ENCODE measurements at places on chromosomes 7 and 10.

DNA sequence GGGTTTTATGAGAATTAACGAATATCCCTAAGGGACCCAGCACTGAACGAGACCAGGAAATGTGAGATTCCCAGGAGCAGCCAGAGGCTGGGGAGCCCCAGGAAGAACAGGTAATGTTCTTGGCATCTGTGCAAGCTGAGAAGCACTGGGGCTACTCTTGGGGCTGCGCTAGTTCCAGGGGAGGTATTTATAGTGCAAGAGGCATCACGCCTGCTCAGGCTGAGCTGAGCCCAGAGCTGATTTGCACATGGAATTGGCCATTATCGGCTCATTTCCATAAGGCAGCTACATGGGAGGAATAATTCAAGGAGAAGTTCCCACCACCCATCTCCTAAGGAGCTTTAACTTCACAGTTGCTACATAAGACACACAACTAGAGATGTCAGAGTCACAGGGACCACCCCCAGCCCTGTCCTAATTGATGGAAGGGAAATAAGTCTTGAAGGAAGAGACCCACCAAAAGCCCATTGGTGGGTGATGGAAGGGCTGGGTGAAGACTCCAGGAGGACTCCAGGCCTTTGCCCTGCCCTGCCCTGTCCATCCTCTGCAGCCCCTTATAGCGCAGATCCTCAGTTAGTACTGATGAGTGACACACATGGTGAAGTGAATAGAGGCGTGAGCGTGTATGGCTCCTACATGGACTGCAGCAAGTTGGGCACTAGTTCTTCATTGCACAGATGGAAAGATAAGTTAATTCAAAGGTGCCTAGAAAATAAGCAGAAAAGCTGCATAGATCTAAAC, 178.9 kb downstream of the GRID1 start:
- no peak for DNase-seq

- DNase-seq: no peak
Measured at GRCh38 chr7:75040512-75040911, 33.1 kb downstream of the RCC1L start.

- DNase-seq: no peak
Measured at GRCh38 chr7:70953796-70954195, 178.1 kb upstream of the GALNT17 start.

GRCh38 chr7:129247087-129247486, 22.3 kb downstream of the AHCYL2 start:
- DNase-seq: no peak

DNA sequence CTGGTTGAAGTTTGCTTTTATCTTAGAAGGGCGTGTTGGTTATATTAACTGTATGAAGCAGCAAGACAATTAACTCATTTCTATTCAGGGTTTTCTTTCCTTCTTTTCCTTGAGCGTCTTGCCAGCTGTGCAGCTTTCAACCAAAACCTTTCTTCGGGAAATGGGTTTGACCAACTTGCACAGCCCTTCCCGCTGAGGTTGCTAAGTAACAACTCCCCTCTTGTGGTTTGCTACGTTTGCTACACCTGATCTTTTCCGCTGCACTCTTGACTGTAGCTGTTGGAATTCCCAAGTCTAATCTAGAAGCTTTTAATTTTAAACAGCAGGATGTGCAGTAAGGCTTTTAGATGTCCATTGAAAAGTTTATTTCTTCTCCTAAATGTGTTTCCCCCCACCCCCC, 116.9 kb downstream of the CDCA7L start:
- no peak for DNase-seq

GRCh38 chr7:136405931-136406777, 429.0 kb upstream of the MTPN start:
- DNase-seq: peak; percentile 12

DNA sequence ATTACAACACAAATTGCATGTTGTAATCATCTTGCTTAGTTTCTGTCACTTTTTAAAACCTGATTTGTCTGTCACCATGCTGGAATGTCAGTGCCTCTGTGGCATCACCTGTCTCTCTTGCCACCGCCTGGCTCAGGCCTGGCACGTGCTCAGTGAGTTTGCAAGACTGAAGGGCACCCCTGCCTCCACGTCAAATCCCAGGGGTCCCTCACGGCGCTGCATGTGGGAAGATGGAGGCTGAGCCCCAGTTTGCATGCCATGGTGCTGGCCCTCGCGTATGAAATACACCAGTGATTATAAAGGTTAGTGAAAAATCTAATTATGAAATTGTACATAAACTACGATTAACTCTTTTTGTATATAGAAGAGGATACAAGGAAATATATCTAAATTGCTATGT, 51.9 kb upstream of the VIPR2 start:
- DNase-seq: no peak

- no peak for DNase-seq
Measured at GRCh38 chr10:103874730-103875129, 19.4 kb upstream of the SH3PXD2A start.

- DNase-seq: no peak
Measured at GRCh38 chr10:35359056-35359455, 22.7 kb downstream of the CCNY start.

DNA sequence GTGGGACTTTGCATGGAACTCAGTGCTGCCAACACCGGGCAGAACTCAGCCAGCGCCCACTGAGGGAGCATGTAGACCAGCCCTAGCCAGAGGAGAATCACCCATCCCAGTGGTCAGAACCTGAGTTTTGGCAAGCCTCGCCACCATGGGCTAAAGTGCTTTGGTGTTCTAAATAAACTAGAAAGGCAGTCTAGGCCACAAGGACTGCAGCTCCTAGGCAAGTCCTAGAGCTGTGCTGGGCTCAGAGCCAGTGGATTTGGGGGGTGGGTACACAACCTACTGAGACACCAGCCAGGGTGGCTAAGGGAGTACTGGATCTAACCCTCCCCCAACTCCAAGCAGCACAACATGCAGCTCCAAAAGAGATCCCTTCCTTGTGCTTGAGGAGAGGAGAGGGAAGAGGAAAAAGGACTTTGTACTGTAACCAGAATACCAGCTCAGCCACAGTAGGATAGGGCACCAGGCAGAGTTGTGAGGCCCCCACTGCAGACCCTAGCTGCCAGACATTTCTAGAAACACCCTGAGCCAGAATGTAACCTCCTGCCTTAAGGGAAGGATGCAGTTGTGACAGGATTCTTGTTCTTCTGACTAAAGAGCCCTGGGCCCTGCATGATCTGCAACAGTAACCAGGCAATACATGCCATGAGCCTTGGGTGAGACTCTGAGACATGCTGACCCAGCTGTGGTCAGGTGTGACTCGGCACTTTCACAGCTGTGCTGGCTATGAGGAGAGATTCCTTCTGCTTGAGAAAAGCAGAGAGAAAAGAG, 24.4 kb downstream of the GSDME start:
- no peak for DNase-seq

DNA sequence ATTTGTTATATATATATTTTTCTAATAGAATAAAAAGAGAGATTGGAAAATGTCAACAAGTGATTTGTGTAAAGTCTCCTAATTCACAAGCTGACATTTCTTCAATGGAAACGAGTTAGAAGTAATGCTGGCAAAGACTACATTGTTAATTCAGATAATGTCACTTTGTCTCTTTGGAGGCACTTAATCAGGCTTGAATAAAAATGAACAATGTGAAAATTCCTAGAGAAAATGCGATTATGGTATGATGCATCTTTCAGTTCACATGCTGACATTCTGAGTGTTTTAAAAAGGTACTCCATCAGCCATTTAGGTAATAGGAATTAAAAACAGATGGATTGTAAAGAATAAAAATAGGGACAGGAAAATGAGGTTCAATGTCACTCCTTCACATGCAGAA, 100.1 kb downstream of the SLC13A1 start:
- DNase-seq: no peak

DNA sequence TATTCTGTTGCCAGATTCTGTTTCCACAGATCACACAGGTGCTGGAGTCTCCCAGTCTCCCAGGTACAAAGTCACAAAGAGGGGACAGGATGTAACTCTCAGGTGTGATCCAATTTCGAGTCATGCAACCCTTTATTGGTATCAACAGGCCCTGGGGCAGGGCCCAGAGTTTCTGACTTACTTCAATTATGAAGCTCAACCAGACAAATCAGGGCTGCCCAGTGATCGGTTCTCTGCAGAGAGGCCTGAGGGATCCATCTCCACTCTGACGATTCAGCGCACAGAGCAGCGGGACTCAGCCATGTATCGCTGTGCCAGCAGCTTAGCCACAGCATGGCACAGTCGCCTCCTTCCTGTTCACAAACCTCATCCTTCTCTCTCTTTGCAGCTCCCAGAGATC, 237.5 kb upstream of the PRSS1 start:
- DNase-seq: no peak

DNA sequence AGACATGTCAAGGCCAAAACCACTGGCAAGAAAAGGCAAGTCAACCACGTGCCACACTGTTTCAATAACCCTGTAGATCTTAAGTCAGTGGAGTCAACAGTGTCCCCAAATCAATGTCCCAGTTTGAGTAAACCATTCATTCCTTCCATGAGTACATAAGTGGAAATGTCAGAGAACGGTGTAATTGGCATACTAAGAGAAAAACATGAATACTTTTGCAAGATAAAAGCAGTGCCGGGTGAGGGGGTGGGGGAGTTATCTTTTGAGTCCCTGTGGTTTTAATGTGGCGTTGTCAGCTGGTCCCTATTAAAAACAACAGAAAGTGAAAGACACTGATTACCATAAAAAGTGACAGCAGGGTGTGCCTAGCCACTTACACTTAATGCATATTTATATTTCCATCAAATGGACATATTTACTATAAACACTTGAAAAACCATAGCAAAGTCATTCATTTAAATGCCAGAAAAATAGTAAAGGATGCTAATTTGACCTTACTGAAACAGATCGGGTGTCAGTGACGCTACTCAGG, 37.8 kb downstream of the RSU1 start:
- DNase-seq: no peak

DNA sequence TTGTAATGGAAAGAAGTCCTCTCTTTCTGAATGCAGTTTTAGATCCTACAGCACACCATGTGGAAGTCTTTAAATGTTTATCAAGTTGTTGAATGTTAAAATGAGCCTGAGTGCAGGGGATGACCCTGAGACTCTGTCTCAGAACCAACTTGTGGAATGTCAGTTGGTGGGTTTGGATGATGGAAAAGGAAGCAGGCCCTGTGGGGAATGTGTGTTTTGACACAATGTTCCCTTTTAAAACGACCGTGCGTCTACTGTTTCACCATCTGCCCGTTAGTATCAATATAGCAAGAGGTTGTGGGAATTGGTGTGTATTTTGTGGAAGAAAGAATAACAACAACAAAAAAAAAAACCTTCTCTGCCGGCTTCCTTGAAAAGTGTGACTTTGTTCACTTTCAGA, 8.3 kb downstream of the DYNC1I1 start:
- no peak for DNase-seq

DNA sequence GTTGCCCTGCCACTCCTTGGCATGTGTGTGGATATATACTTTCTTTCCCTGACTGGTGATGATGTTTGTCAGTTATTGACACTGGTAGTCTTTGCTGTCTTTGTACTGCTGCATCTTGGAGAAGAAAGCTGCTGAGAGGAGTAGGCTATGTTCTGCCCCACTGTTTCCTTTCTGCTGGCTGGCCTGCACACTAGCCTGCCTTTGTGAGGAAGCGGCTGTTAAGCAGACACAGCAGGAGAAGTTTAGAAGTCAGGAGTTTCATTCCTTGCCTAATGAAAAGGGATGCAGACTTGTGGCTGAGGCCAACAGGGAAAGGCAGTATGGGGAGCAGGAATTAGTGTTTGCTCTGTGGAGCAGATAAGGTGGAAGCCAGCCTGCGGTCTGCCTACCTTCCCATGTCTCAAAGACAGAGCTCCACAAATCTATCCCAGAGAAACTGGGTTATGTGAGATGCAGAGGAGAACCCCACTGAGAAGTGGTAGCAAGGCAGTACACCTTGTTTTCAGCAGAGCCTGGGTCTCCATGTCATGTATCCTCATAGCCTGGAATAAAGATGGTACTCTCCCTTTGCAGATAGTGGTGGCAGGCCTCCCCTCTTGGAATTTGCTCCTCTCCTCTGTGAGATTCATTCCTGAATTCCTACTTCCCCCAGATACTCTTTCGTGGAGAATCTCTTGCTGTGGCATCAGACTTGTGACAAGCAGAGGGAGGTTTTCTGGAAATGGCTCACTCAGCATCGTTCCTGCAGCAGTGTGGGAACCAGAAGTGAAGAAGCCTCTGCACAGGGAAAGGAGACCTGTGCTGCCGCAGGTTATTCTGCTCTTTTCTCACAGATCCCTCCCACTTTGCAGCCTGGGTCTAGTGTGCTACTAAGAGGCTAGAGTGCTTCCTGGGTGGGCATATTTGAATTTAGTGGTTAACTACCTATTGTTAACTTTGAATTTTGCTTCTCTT, 130.2 kb downstream of the LRRC4 start:
- DNase-seq: no peak

DNA sequence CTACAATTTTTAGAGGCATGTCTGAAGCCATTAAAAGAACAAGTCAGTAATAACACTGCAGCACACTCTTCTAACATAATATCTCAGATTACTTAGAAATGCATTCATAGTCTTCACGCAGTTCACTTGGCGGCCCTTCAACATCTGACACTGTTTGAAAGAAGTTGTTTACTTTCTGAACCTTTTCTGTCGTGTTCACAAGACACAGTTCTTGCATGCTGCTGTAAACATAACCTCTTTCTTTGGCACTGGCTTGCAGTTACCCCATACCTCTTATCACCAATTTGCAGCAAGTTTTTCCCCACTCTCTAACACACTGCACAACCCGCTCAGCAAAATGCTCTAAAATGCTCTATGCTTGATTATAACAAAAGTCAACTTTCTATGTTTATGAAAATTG, 12.0 kb downstream of the PIP4K2A start:
- no peak for DNase-seq

- DNase-seq: no peak
Measured at GRCh38 chr10:13371897-13372470, 23.9 kb upstream of the SEPHS1 start.

DNA sequence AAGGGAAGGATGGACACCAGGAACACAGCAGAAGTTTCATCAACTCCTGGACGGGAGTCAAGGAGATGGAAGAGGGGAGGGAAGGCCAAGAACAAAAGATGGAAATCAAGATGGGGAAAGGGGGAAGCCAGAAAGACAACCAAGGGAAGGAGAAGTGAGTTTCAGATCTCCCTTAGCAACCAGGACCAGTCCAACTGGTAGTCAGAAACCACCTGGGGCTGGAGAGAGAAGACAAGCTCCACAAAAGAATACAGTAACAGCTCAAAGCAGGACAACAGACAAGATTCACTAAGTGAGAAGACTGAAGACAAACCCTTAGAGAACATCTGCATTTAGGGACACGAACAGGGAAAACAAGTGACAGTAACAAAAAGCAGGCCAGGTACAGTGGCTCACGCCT, 30.6 kb downstream of the CDCA7L start:
- no peak for DNase-seq
